Motor neuron (in vitro differentiated cells): ENCODE measurements at places on chromosomes 16 and 17. TPM values are rescaled to one million over a fixed set of nuclear protein-coding genes. Genes with fewer than 3 reads are reported as not detected.

RNF157 gene
- 13.5 and 14.6 TPM in 2 replicates for total RNA-seq

KIF18B gene
- 0.20 and 0.43 TPM in 2 replicates for total RNA-seq

KRTAP4-11 gene
- not detected in 2 replicates for total RNA-seq

KRT28 gene
- total RNA-seq = not detected in 2 replicates

CACNG5 gene
- total RNA-seq = 2.6 and 2.8 TPM in 2 replicates

SBK1 gene
- total RNA-seq = 0.05 and 0.20 TPM in 2 replicates

AXIN2 gene
- total RNA-seq = 10.5 and 11.9 TPM in 2 replicates

MGRN1 gene
- 33.0 and 38.4 TPM in 2 replicates for total RNA-seq

TMEM235 gene
- total RNA-seq = 0.44 and 0.66 TPM in 2 replicates

CTRB2 gene
- 0.18 and 0.26 TPM in 2 replicates for total RNA-seq

SOCS1 gene
- total RNA-seq = 37.0 and 39.7 TPM in 2 replicates

HS3ST3A1 gene
- 2.7 and 4.7 TPM in 2 replicates for total RNA-seq

SLC2A4 gene
- 0.19 and 0.27 TPM in 2 replicates for total RNA-seq

CLEC18B gene
- total RNA-seq = 3.2 and 4.6 TPM in 2 replicates

CLEC3A gene
- total RNA-seq = not detected in 2 replicates

TBC1D28 gene
- 3.8 TPM in 1 of 2 replicates, not detected in the other for total RNA-seq

RAB11FIP4 gene
- 5.7 and 7.6 TPM in 2 replicates for total RNA-seq

MRPL45 gene
- total RNA-seq = 44.6 and 45.8 TPM in 2 replicates

HSPB9 gene
- 1.00 and 1.4 TPM in 2 replicates for total RNA-seq

MYH8 gene
- total RNA-seq = not detected in 2 replicates

MYL11 gene
- 7.5 and 10.7 TPM in 2 replicates for total RNA-seq

SPATA32 gene
- 0.27 and 0.46 TPM in 2 replicates for total RNA-seq

NPIPB8 gene
- 1.5 TPM in 1 of 2 replicates, not detected in the other for total RNA-seq

TBC1D26 gene
- 0.84 and 1.3 TPM in 2 replicates for total RNA-seq

MPV17L gene
- 1.1 and 2.6 TPM in 2 replicates for total RNA-seq

MYH3 gene
- total RNA-seq = 1.7 and 2.5 TPM in 2 replicates

GPR179 gene
- total RNA-seq = 0.32 and 0.41 TPM in 2 replicates

XYLT1 gene
- total RNA-seq = 5.2 and 6.7 TPM in 2 replicates

FOXO3B gene
- 11.5 and 12.2 TPM in 2 replicates for total RNA-seq

HOXB13 gene
- 0.49 and 0.62 TPM in 2 replicates for total RNA-seq

CCDC200 gene
- 1.2 and 1.4 TPM in 2 replicates for total RNA-seq

COPZ2 gene
- 2.2 and 3.1 TPM in 2 replicates for total RNA-seq

SLFN13 gene
- not detected in 2 replicates for total RNA-seq

HOXB4 gene
- total RNA-seq = 15.9 and 16.1 TPM in 2 replicates

PDPR gene
- 13.8 and 14.0 TPM in 2 replicates for total RNA-seq

RRAD gene
- total RNA-seq = 30.5 and 33.2 TPM in 2 replicates

RHBDL1 gene
- total RNA-seq = 0.86 and 1.1 TPM in 2 replicates

SLC5A10 gene
- 0.41 and 0.45 TPM in 2 replicates for total RNA-seq

EVI2A gene
- 1.0 and 1.6 TPM in 2 replicates for total RNA-seq

TRAPPC1 gene
- 63.7 and 78.8 TPM in 2 replicates for total RNA-seq

NXN gene
- total RNA-seq = 28.0 and 33.9 TPM in 2 replicates

DPEP2NB gene
- not detected in 2 replicates for total RNA-seq

IGSF6 gene
- 0.81 and 1.3 TPM in 2 replicates for total RNA-seq

CDK5R1 gene
- total RNA-seq = 49.8 and 57.2 TPM in 2 replicates

UBALD2 gene
- total RNA-seq = 15.0 and 17.9 TPM in 2 replicates

FBXL16 gene
- total RNA-seq = 7.3 and 9.7 TPM in 2 replicates

CD300C gene
- 0.19 and 0.22 TPM in 2 replicates for total RNA-seq

RNF43 gene
- 0.68 and 1.1 TPM in 2 replicates for total RNA-seq

ASGR2 gene
- 0.63 TPM in 1 of 2 replicates, not detected in the other for total RNA-seq

ODAD4 gene
- total RNA-seq = 6.2 and 6.5 TPM in 2 replicates

CRISPLD2 gene
- 2.4 TPM in 2 replicates for total RNA-seq

CD19 gene
- total RNA-seq = 1.6 TPM in 1 of 2 replicates, not detected in the other
